D721Med (cell line): ENCODE measurements at places on chromosomes 3 and 15.

- no peak for DNase-seq
These were observed 182.8 kb upstream of the NR2E3 start for GRCh38 chr15:71627604-71628003.

- DNase-seq: no peak
These were observed 896.9 kb downstream of the DIPK2A start for GRCh38 chr3:144868506-144868905.

DNA sequence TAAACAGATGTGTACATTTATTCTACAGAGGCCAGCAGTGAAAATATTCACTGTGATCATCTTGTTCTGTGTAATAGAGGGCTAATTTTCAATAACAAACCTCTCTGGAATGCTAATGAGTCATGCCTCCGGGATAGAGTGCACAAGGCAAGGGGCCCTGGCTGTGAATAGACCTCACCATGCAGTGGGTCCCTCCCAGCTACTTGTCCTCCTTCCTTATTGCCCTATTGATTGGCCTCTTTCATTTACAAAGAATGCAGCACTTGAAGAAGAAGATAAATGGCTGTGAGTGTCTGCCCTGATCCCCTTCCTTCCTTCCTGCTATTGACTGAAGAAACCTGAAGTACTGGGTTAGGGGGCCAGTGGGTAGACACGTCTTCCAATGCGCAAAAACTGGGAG lies 436.3 kb downstream of the WDR72 start:
- no peak for DNase-seq

DNA sequence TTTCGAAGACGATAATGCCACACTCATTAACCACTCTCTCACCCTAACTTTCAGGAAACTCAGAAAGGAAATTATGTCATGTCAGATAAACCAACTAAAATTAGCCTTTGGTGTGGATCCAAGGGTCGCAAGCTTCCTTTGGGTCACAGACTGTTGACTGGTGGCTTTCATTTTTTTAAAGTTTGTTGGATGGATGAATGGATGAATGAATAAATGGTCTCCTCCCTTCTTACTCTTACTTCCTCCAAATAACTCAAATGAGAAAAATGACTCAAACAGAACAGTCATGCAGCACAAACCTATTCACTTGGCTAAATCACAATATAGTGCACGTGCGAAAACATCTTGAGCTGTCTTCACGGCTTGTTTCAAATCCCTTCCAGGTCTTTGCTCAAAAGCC lies 82.9 kb upstream of the HACD2 start:
- DNase-seq: no peak

- DNase-seq: no peak
These were observed 149.7 kb upstream of the FRMD4B start for GRCh38 chr3:69535613-69536012.

GRCh38 chr3:71456156-71456555 lies 127.4 kb downstream of the FOXP1 start:
- DNase-seq: no peak

DNA sequence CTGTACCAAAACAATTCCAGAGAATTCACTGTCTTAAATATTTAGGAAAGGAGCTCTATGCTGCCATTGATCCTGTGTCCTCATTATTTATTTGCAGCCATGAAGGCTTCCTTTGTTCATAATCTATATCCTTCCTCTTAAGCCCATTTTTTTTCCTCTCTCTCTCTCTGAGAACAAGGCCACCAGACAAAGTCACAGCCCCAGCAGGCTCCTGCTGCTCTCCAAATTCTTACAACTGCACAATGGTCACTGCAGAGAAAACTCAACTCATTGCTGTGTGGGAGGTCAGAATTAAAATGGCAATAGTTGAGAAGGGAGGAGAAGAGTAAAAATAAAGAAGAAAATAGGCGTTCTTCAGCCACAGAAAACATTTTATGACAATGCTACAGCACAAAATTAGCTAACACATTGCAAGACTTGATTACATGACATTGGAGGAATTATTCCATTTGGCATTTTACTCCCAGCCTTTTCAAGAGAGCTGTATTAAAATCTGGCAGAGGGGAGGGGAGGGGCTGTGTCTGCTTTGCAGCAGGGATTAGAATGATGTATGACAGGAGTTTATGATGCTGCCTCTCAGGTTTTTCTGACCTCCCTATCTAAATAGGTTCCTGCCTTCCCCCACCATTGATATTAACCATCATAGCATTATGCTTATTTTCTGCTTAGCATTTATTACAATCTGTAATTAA lies 399.7 kb upstream of the THBS1 start:
- no peak for DNase-seq

DNA sequence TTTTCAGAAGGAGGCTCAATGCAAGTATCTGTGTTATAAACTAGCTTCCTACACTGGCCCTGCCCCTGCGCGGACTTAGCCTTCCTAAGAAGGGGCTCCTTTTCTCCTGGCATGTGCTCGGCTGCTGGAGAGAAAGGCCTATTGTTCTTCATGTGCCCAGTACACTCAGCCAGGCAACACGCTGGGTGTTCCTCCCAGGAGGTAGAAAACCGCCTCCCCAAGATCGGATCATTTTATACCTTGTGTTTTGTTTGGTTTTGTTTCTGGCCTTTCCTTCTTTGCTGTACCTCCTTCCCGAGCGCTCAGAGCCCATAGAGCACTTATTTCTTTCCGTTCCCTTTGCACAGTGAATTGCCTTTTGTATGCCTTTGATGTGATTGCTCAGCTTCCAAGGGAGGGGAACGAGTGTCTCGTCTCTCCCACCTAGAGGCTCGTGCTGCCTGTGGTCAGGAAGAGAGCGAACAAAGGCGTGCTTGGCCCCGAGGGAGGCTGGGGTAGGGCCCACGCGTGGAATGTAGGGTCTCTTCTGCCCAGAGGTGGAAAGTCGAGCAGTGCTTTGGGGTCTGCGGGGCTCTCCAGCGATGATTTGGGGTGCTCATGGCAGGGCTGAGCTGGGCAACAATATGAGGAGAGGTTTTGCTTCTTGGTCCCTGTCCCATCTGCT lies 30.0 kb downstream of the CCNL1 start:
- DNase-seq: no peak

DNA sequence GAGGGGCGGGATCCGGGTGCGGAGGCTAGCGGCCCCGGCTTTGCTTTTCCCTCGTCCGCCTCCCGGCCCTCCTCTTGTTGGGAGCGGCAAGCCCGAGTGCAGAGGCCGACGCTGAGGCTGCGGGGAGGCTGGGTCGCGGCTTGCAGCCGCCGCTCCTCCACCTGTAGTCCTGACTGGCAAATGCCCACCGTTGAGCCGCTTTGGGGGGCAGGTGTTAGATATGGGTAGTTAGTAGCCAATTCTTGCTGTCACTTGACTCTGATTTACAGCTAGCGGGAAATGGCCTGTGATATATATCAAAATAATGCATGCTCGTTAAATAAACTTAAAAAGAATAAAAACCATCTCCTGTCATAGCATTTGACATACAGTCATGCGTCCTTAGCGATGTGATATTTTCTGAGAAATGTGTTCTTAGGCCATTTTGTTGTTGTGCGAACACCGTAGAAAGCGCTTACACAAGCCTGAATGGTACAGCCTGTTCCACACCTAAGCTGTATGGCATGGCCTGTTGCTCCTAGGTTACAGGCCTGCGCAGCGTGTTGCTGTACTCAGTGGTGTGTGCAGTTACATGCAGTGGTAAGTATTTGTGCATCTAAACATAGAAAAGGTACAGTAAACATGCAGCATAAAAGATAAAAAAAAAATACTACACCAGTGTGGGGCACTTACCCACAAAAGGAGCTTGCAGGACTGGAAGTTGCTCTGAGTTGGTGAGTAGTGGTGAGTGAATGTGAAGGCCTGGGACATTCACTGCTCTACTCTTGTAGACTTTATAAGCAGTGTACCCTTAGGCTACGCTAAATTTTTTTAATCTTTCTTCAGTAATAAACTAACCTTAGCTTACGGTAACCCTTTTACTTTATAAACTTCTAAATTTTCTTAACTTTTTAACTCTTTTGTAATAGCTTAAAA lies 873 bp downstream of the CAPN7 start:
- DNase-seq: no peak

DNA sequence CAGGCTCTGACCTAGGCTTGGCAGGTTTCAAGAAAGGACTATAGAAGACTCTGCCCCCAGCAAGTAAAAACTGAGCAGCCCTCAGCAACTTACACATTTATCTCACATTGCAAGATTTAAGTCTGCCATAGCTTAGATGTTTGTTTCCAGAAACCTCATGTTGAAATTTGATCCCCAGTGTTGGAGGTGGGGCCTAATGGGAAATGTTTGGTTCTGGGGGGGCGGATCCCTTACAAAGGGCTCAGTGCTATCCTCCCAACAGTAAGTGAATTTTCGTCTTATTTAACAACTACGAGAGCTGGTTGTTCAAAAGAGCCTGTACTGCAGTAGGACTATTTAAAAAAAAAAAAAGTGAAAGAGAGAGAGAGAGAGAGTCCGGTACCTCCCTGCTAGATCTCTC lies 125.2 kb upstream of the PROK2 start:
- DNase-seq: no peak

- no peak for DNase-seq
These were observed 20.5 kb upstream of the DCBLD2 start for GRCh38 chr3:98921957-98922356.

DNA sequence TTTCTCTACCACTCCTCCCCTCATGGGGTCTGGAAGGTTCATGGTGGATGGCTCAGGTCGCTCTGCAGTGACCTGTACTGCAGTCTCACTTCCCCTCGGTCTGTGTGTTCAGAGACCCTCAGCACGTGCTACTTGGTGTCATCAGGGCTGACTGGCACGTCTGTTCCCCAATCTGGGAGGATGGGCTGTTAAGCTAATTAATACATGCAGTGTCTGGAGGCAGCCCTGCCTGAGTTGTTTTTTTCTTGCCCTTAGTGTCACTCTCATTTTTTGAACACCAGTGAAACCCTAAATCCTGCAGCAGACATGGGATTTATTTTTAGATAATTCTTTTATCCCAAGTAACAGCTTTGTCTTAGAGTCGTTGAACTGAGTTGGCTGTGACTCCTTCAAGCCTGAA lies 64.6 kb downstream of the ARNT2 start:
- DNase-seq: peak; percentile 55

GRCh38 chr3:23329471-23330105 lies 126.5 kb downstream of the UBE2E2 start:
- no peak for DNase-seq

DNA sequence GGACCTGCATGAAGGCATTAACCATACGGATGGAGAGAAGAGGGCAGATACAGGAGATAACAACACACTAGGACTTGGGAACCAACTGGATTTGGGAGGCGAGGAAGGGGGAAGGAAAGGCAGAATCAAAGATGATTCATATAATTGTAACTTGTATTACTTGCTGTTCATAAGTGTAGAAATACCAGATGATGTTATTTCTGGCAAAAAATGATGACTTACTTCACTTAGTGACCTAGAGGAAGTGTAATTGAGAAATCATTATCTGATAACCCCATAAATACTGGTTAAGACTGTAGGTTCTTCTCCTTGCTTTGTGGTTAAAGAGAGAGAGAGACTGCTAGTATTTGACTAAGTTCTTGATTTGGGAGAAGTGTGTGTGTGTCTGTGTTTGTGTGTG lies 50.5 kb upstream of the GK5 start:
- DNase-seq: no peak

- DNase-seq: no peak
These were observed 43.9 kb upstream of the BHLHE40 start for GRCh38 chr3:4935347-4935746.

- peak; percentile 62 for DNase-seq
These were observed 57.5 kb upstream of the HERC1 start for GRCh38 chr15:63891079-63891767.

- no peak for DNase-seq
These were observed 17.8 kb downstream of the ADCY5 start for GRCh38 chr3:123431007-123431657.

DNA sequence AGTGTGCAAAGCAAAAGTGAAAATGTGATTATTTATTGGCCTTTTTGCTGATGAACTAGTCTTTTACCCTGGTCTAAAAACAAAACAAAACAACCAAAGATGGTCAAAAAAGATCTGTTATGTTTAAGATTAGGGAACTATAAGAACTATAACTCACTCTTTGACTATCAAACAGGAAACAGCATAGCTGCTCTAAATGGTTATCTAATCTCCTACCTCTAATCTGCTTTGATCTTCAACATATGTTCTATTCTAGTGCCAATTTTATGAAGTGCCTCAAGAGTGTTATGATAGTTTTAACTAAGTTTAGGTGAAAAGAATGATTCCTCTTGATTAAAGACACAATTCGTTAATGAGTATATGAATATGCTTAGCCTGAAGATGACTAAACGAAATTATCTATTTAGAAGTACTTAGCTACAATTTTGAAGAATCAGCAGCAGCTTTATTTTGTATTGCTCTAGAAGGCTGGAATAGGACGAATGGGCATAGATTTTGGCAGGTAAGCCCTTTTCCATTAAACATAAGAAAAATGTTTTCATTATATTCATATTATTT lies 46.0 kb downstream of the SETD2 start:
- DNase-seq: no peak

GRCh38 chr3:44782891-44783290 lies 21.3 kb downstream of the KIF15 start:
- DNase-seq: peak; percentile 73

DNA sequence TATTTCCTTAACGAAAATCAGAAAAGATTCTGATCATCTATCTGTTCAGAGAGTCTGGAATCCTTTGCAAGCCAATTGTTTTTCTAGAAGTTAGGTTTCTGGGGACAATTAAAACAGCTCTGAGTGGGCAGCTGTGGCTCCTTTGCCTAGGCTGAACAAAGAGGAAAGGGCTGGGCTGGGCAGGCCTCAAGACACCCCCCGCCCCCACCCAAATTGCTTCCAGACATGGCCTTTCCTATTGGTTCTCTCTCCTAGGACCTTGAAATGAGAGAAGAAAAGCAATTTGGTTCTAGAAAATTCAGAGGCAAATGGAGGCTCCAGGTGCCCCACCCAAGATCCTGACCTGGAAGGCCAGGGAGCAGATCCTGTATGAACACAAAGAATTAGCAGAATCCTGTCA lies 2.3 kb upstream of the ADPGK start:
- DNase-seq: no peak

- DNase-seq: no peak
These were observed 114.1 kb upstream of the ADAMTS9 start for GRCh38 chr3:64801856-64802255.

GRCh38 chr15:36133742-36134141 lies 445.7 kb upstream of the CDIN1 start:
- DNase-seq: no peak

DNA sequence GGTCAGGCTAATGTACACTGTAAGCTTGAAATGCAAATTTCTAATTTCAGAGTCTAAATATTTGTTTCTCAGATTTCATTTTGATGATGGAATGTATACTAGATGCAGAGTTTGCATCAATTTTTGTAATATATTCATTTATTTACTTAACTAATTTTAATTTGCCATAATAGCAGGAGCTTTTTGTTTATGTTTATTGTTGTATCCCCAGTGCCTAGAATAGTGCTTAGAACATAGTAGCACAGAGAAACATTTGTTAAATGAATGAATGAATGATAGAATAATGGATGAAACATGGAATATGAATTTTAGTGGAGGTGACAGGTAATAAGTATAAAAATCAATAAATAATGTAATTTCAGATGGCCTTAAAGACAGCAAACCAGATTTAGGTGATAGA lies 5.2 kb upstream of the GALK2 start:
- DNase-seq: no peak

- DNase-seq: no peak
These were observed 412.7 kb downstream of the ERC2 start for GRCh38 chr3:56055546-56055945.

GRCh38 chr3:47016086-47016933 lies 36.8 kb downstream of the NBEAL2 start:
- no peak for DNase-seq

GRCh38 chr3:84836961-84837360 lies 121.8 kb upstream of the CADM2 start:
- no peak for DNase-seq
